ENCODE measurements at places on chromosomes 3 and 15. TPM values are rescaled to one million over a fixed set of nuclear protein-coding genes. Genes with fewer than 3 reads are reported as not detected.
A peak's percentile ranks its signal among the peaks of the same experiment; 100 is the strongest.

DNA sequence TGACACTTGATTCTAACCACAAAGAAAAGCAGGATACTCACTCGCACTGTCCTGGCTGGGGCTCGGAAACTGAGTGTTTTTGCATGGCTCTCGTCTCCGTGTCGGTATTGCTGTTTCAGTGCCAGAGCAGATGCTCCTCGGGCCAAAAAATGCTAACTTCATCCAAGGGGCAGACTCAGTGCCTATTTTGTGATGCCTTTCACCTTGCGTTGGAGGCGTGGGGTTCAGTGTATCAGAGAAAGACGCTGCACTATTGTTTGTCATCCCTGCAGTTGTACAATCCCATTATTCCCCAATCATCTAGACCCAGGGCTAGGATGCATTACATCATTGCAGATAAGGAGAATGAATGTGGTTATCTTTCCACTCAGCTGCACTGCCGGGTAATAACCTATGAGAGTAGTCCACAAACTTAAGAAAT is 1.4 kb downstream of the CACNA2D3 start:
- peaks cover 26% of the 10 kb centered on the region for H3K27me3 ChIP-seq
- no peak for DNase-seq
- no peak overlapping the region for H3K27ac ChIP-seq

GRCh38 chr15:68442041-68442440 is 10.1 kb upstream of the ITGA11 start:
- no peaks in the 10 kb centered on the region for H3K36me3 ChIP-seq
- no peak overlapping the region for H3K4me3 ChIP-seq
- H3K4me1 ChIP-seq: peaks cover 3% of the 10 kb centered on the region
- no peak for DNase-seq
- H3K27me3 ChIP-seq: peaks cover 13% of the 10 kb centered on the region

DNA sequence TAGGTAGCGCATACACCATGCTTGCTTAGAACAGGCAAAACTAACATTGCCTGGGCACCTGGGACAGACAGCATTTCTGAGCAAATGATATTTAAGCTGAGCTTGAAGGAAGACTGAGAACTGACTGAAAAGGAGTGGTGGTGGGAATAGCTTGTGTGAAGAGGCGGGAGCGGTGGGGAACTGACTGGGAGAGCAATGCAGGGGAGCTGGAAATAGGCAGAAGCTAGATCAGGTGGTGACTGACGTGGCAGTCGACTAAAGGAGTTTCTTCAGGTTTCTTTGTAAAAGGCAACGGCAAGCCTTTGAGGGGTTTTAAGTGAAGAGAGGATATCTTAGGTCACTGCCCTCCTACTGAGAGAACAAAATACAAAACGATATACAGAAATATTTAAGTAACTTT is 61.8 kb downstream of the NEO1 start:
- DNase-seq: no peak
- H3K4me1 ChIP-seq: no peaks in the 10 kb centered on the region
- H3K27ac ChIP-seq: no peak overlapping the region
- H3K27me3 ChIP-seq: no peaks in the 10 kb centered on the region
- no peaks in the 10 kb centered on the region for H3K36me3 ChIP-seq

GRCh38 chr15:63699101-63699785 is 102.1 kb downstream of the FBXL22 start:
- no peak overlapping the region for H3K27ac ChIP-seq
- no peaks in the 10 kb centered on the region for H3K27me3 ChIP-seq
- H3K4me3 ChIP-seq: no peak overlapping the region
- DNase-seq: no peak
- H3K36me3 ChIP-seq: peaks cover 52% of the 10 kb centered on the region
- no peaks in the 10 kb centered on the region for H3K4me1 ChIP-seq

- H3K27ac ChIP-seq: no peak overlapping the region
- H3K4me1 ChIP-seq: no peaks in the 10 kb centered on the region
- H3K4me3 ChIP-seq: no peak overlapping the region
- no peak for DNase-seq
- no peaks in the 10 kb centered on the region for H3K36me3 ChIP-seq
Observed at GRCh38 chr3:174775603-174776002, 83.5 kb upstream of the NAALADL2 start.

- no peak for DNase-seq
- no peaks in the 10 kb centered on the region for H3K27me3 ChIP-seq
- no peak overlapping the region for H3K27ac ChIP-seq
- no peak overlapping the region for H3K4me3 ChIP-seq
Observed at GRCh38 chr3:183324083-183324482, 71.0 kb downstream of the B3GNT5 start.

DNA sequence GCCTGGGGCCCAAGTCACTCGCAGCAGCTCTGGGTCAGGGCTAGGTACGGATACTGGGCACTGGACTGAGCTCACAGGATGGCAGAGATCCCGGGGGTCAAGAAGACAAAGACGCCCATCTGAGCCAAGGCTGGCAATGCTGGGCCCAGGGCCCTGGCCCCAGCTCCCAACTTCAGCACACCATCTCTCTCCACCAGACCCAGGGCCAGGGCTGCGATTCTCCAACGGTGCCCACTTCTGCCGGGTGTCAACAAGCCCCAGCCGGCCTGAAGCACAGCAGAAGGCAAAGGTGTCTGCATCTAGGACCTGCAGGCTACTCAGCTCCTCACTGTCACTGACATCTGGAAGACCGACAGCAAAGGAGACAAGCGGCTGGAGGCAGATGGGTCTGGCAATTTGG is 8.6 kb downstream of the WDR73 start:
- H3K27me3 ChIP-seq: no peaks in the 10 kb centered on the region
- H3K36me3 ChIP-seq: peaks cover 94% of the 10 kb centered on the region
- no peak for DNase-seq
- H3K4me3 ChIP-seq: no peak overlapping the region
- H3K27ac ChIP-seq: no peak overlapping the region

DNA sequence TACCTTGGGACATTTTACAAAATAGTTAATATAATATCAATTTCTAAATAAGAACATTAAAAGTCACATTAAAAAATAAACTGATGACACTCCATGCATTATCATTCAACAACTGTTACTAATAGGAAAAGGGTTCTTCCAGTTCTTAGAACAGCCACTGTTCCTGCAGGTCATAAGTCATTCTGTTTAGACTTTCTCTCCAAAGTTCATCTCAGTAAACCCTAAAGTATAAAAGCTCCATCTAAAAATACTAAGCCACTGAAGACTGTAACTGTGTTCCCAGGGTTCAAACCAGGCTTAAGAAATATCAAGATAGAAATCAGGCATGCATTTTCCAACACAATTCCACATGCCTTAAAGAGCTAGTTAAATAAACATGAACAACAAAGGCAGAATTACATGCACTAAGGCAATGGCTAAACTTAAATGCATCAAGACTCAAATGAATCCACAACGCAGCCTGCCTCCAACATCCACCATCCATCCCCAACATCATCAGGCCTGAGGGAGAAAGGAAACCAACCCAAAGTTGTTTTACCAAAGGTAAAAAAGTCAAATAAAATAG is 46.2 kb downstream of the DMXL2 start:
- H3K27me3 ChIP-seq: no peaks in the 10 kb centered on the region
- H3K4me3 ChIP-seq: no peak overlapping the region
- peak overlapping the region; percentile 52 for H3K27ac ChIP-seq
- H3K4me1 ChIP-seq: peaks cover 16% of the 10 kb centered on the region
- DNase-seq: no peak
- H3K36me3 ChIP-seq: no peaks in the 10 kb centered on the region

DNA sequence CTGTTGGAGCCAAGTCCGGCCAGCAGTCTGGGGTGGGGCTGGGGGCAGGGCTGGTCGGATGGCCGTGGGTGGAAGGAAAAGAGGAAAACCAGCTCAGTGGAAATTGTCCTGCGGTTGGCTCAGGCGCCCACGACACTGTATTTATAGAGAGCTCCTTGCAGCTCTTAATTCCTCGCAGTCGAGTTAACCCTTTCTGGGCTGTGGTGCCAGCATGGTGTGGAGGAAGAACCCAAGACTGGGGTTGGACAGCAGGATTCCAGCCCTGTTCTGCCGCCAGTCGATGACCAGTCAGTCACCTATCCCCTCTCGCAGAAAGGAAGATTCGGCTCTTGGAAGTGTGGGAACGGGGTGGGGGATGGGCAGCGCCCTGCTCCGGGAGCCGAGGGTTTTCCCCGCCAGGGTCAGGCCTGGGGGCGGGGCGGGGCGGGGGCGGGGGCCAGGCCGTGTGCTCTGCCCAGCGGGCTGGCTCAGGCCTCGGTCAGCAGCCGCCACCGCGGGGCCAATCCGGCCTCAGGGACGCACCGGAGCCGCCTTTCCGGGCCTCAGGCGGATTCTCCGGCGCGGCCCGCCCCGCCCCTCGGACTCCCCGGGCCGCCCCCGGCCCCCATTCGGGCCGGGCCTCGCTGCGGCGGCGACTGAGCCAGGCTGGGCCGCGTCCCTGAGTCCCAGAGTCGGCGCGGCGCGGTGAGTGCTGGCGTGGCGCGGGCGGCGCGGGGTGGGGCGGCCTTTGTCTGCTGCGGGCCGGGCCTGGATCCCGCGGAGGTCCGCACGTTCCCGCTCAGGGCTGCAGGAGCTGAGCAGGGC is at the start of gene CD276:
Gene CD276 (plus strand): TSS at position 607 of the 804 bp plus-strand sequence. CDS start 15,257 bp downstream, outside the sequence.
- H3K27me3 ChIP-seq: no peaks in the 10 kb centered on the region
- no peaks in the 10 kb centered on the region for H3K36me3 ChIP-seq
- DNase-seq: peak; percentile 91
- H3K4me1 ChIP-seq: peaks cover 44% of the 10 kb centered on the region

ITPKA gene
- total RNA-seq: 0.67 TPM

CCR3 gene
- 0.43 TPM for total RNA-seq

MASP1 gene
- 5.9 TPM for total RNA-seq

SHQ1 gene
- total RNA-seq: 17.3 TPM

VILL gene
- total RNA-seq: 8.9 TPM

HAUS2 gene
- total RNA-seq: 17.1 TPM

ANKRD34C gene
- total RNA-seq: not detected

ABCF3 gene
- total RNA-seq: 60.9 TPM

AHSG gene
- not detected for total RNA-seq

FES gene
- 48.0 TPM for total RNA-seq

All from upper lobe of right lung (tissue), 1 donor.